Pancreas (tissue), 10 donors: ENCODE measurements at places on chromosomes 16 and 17.
A peak's percentile ranks its signal among the peaks of the same experiment; 100 is the strongest.

- no peak for DNase-seq
Measured at GRCh38 chr16:53848277-53848942, 144.5 kb downstream of the FTO start.

DNA sequence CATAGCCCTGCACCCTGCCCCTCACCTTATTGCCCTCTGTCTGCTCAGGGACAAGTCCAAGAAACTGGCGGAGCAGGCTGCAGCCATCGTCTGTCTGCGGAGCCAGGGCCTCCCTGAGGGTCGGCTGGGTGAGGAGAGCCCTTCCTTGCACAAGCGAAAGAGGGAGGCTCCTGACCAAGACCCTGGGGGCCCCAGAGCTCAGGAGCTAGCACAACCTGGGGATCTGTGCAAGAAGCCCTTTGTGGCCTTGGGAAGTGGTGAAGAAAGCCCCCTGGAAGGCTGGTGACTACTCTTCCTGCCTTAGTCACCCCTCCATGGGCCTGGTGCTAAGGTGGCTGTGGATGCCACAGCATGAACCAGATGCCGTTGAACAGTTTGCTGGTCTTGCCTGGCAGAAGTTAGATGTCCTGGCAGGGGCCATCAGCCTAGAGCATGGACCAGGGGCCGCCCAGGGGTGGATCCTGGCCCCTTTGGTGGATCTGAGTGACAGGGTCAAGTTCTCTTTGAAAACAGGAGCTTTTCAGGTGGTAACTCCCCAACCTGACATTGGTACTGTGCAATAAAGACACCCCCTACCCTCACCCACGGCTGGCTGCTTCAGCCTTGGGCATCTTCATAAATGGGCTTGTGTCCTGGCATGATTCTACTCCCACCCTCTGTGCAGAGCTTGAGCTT is 6.3 kb upstream of the NFATC3 start:
- DNase-seq: peak; percentile 44

- DNase-seq: peak; percentile 64
Measured at GRCh38 chr16:8931859-8932258, 31.8 kb downstream of the USP7 start.

GRCh38 chr17:15411384-15412198 is 55.8 kb downstream of the CDRT4 start:
- DNase-seq: no peak

DNA sequence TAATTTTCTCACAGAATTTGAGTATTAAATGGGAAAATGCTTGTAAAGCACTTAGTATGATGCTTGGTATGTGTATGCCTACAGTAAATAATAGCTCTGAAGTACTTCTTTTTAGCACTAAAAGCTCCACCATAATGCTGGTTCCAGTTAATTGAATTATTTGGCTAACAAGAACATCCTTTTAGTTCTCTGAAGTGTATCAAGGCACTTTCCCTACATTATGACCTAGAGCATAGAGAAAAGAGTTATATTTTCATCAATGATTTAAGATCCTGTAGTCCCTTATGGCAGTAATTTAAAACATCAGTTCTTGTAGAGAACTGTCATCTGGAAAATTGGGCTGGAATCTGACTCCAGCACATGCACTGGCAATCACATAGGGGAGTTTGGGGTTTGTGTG is 21.9 kb upstream of the PHAF1 start:
- DNase-seq: no peak

- no peak for DNase-seq
Measured at GRCh38 chr17:78828470-78829185, 12.0 kb downstream of the USP36 start.

GRCh38 chr16:53541326-53541725 is 38.3 kb upstream of the AKTIP start:
- no peak for DNase-seq

DNA sequence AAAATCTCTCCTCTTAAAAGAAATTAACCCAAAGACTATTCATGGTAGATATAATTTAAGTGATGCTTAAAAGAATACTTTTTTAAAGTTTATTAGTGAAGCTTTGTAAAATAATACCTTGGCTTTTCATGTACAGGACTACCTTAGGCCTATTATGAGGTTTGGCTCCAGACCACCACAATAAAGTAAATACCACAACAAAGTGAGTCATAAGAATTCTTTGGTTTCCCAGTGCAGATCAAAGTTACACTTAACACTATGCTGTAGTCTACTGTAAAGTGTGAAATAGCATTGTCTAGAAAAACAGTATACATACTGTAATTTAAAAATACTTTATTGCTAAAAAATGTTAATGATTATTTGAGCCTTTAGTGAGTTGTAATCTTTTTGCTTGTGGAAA is 31.7 kb downstream of the CLTC start:
- DNase-seq: no peak

GRCh38 chr17:57956291-57957119 is 1.3 kb upstream of the CUEDC1 start:
- DNase-seq: no peak

- no peak for DNase-seq
Measured at GRCh38 chr16:84497418-84498222, 6.8 kb downstream of the MEAK7 start.
